NCI-H748 treated with DMSO at 0.1 percent for 48 hours (cell line): ENCODE measurements at places on chromosomes 7 and 10.

- no peak for DNase-seq
Observed at GRCh38 chr7:82443036-82443546, 486 bp downstream of the CACNA2D1 start.

- DNase-seq, result no peak
Observed at GRCh38 chr10:69960606-69960987, 92.0 kb upstream of the MACROH2A2 start.

DNA sequence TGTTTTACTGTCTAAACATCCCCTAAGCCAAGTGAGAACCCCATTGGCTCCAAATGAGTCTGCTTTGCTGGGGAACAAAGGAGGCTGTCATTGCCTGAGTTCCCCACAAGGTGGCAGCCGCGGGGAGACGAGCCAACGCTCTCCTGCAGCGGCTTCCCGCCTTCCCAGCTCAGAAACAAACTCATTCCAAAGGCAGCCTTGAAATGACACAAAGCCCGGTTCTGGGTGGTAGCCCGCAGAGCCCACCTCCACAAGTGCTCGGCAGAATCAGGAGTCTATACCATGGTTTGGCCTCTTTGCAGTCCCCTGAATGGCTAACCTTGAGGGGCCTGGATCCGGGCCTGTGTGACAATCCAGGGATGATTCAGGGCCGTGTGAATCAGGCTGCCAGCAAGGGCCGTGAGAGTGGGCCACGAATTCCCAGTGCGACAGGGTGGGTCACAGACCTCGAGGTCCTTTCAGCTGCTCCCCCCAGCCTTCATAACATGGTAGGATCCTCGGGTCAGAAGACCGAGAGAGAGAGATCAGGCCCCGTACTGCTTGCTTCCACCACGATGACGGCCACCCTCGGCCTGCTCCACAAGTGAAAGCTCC lies 79.7 kb downstream of the DLG5 start:
- peak; percentile 5 for DNase-seq

DNA sequence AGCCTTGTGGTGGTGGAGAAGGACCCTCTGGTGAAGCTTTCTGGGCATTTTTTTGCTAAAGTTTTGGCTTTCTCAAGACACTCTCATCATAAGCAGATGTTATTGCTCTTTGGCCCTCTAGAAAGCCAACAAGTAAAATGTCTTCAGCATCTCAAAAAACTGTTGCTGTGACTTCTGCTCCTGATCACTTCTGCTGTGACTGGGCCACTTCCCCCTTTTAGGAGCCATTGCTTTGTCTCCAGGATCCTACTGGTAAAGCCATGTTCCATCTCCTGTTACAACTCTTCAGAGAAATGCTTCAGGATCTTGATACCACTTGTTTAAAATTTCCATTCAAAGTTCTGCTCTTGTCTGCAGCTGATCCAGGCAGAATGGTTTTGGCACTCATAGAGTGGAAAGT lies 10.9 kb downstream of the PARP12 start:
- no peak for DNase-seq

GRCh38 chr10:46028584-46029460 lies 1.6 kb downstream of the NCOA4 start:
- DNase-seq, result peak; percentile 20

DNA sequence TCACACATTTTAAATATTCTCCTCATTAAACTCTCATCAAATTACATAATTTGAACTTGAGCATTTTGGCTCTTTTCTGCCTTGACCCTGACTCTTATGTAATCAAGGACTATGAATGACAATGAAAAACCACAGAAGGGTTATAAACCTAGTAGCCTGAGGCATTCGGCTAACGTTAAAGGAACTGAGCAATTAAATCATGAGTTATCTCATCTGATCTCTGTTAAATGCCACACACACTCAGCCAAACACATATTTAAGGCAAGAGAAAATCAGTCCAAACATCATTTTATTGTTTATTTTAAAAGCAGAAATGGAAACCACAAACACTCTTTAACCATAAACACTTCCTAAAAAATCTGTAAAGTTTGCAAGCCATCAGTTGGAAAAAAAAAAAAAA lies 204.3 kb downstream of the DGKI start:
- DNase-seq, result no peak

GRCh38 chr7:114214466-114214865 lies 200.1 kb upstream of the FOXP2 start:
- no peak for DNase-seq

DNA sequence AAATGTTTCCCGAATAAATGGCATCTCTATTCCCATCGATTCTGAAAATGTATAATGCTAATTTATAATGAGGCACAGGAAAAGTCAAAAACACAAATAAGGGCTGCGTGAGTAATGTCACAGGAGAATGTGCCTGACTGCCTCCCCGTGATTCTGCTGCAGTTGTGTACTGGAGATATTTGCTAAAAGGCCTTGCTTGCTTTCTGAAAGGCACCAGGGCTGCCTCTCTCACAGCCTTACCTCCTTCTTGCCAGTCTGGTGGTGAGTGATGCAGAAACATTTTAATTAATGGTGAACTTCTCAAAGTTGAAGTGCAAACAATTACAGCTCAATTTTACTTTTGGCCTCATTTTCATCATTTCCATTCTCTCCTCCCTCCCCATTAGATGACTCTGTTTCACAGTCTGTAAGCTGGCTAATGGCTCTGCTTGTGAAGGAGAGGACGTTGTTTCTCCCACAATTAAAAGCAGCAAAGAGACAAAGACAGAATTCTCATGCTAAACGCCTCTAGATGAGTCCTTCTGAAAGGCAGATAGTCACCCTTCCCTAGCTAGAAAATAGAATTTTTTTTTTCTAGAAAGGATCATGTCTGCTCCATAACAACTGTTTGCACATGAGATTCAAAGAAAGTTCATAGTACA lies 377.6 kb downstream of the MDFIC start:
- no peak for DNase-seq

DNA sequence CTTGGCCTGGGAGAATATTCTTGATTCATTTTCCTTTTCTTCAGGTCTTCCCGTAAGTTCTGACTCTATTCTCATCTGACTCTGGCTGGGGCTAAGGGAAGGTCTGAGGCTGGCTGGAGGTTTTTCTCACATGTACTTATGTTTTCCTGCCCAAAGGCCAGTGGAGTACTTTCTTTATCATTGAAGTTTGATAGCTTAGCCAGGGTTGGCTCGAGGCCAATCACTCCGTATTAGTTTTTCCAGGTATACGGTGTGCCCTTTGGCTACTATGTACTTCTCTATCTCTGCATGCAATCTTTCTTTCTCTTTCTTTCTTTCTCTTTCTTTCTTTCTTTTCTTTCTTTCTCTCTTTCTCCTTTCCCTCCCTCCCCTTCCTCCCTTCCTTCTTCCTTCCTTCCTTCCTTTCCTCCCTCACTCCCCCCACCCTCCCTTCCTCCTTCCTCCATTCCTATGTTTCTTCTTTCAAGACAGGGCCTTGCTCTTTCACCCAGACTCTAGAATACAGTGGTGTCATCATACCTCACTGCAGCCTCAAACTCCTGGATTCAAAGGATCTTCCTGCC lies 26.8 kb upstream of the VKORC1L1 start:
- DNase-seq, result no peak

- DNase-seq, result no peak
Observed at GRCh38 chr10:69959911-69960310, 92.7 kb upstream of the MACROH2A2 start.

GRCh38 chr10:26438534-26439341 lies 597 bp downstream of the APBB1IP start:
- DNase-seq, result no peak

GRCh38 chr10:47294057-47294456 lies 5.9 kb upstream of the GDF10 start:
- no peak for DNase-seq

- DNase-seq, result no peak
Observed at GRCh38 chr10:24645784-24646183, 77.9 kb downstream of the ARHGAP21 start.

DNA sequence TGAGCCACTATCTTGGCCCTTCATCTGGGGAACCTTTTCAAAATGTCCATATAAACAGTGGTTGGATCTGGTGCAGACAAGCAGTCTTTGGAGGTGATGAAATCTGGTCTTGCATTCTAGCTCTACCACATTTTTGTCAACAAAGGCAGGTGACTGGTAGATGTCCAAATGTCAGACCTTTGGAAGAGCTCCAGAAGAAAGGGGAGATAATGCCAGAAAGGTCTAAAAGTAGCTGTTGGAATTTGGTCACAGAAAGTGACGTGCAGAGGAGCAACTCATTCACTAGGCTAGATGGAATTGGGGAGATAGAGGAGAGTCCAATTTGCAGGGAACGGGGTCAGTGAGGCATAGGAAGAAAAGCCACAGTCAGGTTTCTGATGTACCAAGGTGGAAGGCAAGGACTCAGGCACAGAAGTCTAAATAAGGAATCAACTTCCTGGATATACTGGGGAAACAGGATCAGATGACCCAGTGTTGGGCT lies 36.4 kb upstream of the WAC start:
- no peak for DNase-seq

DNA sequence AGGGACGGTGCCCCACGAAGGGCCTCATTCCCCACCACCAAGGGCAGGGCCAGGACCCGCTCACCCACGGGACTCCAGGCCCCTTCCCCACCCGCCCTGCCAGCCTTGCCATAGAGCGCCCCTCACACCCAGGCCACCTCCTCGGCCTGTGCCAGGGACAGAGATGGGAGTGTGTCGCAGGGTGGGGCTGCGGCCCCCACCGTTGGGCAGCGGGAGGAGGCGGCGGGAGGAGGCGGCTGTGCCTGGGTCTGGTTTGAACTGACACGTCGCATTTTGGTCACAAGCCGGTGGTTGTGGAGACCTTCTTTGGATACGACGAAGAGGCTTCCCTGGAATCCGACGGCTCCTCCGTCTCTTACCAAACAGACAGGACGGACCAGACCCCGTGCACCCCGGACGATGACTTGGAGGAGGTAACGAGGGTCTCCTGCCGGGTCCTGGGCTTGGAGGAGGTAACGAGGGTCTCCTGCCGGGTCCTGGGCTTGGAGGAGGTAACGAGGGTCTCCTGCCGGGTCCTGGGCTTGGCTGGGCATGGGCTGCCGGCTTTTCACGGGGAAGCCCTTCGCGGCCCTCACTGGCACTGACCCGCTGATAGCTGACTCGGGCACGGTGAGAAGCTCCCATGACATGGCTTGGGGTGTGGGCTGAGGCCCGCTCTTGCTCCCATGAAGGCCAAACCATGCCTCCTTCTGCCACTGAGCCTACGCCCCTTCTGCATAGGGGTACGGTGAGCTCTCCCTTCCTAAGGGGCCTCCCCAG lies 46.4 kb upstream of the DPYSL4 start:
- DNase-seq, result no peak

DNA sequence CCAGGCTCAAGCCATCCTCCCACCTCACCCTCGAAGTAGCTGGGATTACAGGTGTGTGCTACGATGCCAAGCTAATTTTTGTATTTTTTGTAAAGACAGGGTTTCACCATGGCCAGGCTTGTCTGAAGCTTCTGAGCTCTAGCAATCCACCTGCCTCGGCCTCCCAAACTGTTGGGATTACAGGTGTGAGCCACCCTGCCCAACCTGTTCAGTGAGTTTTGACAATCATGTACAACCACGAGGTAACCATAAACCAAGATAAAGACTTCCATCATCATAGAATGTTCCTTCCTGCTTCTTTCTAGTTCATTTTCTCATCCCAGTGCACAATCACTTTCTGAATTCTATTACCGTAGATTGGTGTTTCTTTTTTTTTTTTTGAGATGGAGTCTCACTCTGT lies 30.5 kb upstream of the MKRN1 start:
- DNase-seq, result no peak

- no peak for DNase-seq
Observed at GRCh38 chr7:637826-638225, 88.7 kb upstream of the DNAAF5 start.

DNA sequence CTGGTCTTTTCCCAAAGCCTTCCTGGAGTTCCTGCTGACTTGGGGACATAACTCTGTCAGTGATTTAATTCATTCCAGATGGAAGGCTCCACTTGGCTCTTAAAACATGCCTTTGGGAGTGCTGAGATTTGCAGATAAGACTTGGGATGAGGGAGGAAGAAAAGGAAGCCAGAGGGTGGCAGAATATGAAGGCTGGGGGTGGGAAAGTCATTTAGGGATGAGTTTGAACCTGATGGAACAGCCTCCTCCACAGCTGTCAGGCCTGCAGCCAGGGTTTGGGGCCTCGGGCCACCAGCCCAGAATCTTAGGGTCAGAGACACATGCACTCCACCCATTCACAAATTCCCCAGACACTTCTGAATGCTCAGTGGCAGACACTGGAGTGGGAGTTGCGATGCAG lies 28.4 kb upstream of the EIF5AL1 start:
- DNase-seq, result no peak

- DNase-seq, result no peak
Observed at GRCh38 chr10:88196291-88196690, 332.9 kb downstream of the PTEN start.

GRCh38 chr7:101173752-101174244 lies 6.3 kb downstream of the NAT16 start:
- DNase-seq, result no peak
